T-helper 2 cell treated with Interferon-gamma antibody and Interleukin-4, amounts not matched to agents 5 μg/mL and 100 μg/mL, for 36 hours (primary cell): ENCODE measurements at places on chromosomes 6 and 20.
A peak's percentile ranks its signal among the peaks of the same experiment; 100 is the strongest.

DNA sequence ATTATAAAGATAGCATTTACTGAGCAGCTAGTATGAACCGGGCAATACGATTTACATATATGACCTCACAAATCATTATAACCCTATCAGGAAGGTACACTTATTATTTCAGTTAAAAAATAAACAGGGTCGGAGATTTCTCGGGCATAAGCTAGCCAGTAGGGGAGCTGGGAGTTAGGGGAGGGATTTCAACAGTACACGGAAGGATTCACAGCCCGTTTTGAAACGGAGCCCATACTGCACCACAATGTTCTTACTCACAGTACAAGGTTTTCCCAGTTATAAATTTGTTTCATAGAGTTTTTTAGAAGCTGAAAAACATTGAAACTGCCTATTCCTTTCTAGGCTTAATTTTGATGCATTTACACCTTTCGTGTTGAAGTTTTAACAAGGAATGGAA, 607.1 kb downstream of the HDGFL1 start:
- H3K4me3 ChIP-seq, result no peak overlapping the region
- H3K36me3 ChIP-seq, result no peaks in the 10 kb centered on the region
- no peaks in the 10 kb centered on the region for H3K4me1 ChIP-seq
- no peak for DNase-seq

DNA sequence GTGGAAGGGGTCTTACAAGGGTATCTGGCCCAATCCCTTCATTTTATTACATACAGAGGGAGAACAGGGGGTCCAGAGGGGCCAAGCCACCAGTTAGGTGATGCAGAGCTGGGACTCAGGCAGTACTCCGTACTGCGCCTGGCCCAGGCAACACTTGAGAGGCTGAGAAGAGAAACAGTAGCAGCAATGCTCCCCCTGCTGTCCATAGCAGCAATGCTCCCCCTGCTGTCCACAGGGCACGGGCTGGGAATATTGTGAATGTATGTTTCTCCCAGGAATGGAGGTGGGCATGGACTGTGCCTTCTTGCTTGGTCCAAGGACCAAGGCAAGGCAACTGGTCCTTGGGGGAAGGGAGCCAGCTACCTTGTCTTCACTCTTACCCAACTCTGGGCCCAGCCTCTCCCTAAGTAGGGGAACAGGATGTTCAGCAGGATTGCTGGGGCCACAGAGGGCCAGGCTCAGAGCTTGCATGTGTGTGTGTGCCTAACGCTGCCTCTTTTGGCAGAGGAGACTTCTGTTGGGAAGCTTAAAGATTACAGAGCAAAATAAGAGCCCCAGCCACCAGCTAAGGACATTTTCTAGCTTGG, 14.8 kb upstream of the FAM83C start:
- peaks cover 10% of the 10 kb centered on the region for H3K36me3 ChIP-seq
- H3K27ac ChIP-seq, result no peak overlapping the region
- DNase-seq, result no peak
- H3K27me3 ChIP-seq, result no peaks in the 10 kb centered on the region
- peaks cover 37% of the 10 kb centered on the region for H3K4me1 ChIP-seq

GRCh38 chr6:99241905-99242534, 107.5 kb downstream of the FAXC start:
- no peak for DNase-seq
- H3K36me3 ChIP-seq, result no peaks in the 10 kb centered on the region
- no peaks in the 10 kb centered on the region for H3K4me1 ChIP-seq
- no peaks in the 10 kb centered on the region for H3K27me3 ChIP-seq
- H3K4me3 ChIP-seq, result no peak overlapping the region
- H3K27ac ChIP-seq, result no peak overlapping the region

GRCh38 chr6:145241039-145241438, 494.3 kb downstream of the EPM2A start:
- H3K4me3 ChIP-seq, result no peak overlapping the region
- H3K4me1 ChIP-seq, result no peaks in the 10 kb centered on the region
- DNase-seq, result no peak
- no peaks in the 10 kb centered on the region for H3K36me3 ChIP-seq

GRCh38 chr6:108383981-108384380, 89.1 kb downstream of the AFG1L start:
- no peak overlapping the region for H3K4me3 ChIP-seq
- H3K36me3 ChIP-seq, result no peaks in the 10 kb centered on the region

DNA sequence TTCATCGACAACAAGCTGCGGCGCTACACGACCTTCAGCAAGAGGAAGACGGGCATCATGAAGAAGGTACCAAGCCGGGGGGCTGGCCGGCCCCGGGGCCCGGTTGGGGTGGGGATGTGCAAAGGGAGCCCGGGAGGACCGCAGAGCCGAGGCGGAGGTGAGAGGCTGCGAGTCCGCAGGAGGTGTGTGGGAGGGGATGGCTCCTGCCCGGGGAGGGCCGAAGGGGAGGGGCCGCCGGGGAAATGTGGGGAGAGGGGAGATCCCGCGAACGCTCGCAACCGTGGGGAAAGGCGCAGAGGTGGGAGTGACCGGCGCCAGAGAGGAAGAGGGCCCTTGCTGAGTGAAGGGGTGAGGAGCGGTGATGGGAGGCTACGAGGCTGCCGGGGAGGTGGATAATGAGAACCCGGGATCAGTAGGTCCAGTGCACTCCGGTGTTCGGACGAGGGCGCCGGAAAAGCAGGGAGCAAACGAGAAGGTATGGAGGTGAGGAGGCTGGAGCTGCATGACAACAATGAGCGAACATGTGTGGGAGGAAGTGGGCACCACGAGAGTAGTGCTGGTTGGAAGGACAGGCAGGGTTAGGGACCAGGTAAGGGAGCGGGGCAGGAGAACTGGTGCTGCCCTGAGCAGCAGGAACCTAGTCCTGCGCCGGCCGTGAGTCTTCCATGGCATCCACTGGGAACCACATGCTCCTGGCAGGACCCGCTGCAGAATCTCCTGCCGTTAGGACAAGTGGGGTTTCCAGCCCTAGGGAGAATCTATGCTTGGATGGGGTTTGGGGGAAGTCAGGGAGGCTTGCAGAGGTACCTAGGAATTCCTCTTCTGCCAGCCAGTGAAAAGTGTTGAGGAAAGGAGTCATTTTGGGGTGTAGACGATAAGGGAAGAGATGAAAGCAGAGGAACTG, 1.3 kb downstream of the SRF start:
- no peaks in the 10 kb centered on the region for H3K27me3 ChIP-seq
- peak; percentile 56 for DNase-seq
- H3K4me1 ChIP-seq, result peaks cover 38% of the 10 kb centered on the region
- H3K36me3 ChIP-seq, result peaks cover 28% of the 10 kb centered on the region
- peak overlapping the region; percentile 84 for H3K27ac ChIP-seq

DNA sequence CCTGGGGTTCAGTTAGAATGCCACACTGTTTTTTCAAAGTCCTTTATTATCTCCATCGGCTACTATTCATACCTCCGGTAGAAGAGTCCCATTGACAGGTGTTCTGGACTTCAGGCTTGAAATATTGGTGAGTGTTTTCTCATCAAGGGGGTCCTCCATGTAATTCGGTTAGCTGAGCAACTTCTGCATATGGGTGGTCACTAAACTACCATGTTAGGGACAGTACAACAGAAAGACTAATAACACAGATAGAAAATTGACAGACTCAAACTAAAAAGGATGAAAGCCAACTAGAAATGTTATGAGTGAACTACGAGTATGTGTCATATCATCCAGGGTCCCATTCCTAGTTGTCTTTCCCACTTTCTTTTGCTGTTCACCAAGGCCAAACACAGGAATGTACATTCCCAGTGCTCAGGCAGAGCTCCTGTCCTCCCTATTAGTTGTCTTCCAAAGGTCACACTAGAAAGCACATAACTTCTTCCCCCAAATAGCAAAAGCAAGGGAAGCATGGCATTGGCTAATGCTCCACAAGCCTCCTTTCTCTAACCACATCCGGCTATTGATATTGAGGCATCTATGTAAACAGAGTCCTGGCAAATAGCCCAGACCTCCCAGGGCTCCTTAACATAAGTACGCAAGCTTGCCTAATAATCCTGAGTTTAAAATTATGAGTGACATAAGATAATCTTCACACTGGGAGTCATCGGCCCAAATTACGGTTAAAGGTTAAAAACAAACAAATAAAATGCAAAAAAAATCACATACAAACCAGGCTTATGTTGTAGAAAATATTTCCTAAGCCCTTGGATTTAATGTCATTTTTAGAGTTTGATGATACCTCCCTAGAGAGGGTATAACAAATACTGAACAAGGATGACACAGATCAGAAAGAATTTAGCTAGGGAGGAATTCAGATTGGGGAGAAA, 13.2 kb downstream of the CCN2 start:
- no peaks in the 10 kb centered on the region for H3K36me3 ChIP-seq
- no peak overlapping the region for H3K27ac ChIP-seq
- H3K4me3 ChIP-seq, result no peak overlapping the region
- H3K27me3 ChIP-seq, result peaks cover 21% of the 10 kb centered on the region
- H3K4me1 ChIP-seq, result no peaks in the 10 kb centered on the region

DNA sequence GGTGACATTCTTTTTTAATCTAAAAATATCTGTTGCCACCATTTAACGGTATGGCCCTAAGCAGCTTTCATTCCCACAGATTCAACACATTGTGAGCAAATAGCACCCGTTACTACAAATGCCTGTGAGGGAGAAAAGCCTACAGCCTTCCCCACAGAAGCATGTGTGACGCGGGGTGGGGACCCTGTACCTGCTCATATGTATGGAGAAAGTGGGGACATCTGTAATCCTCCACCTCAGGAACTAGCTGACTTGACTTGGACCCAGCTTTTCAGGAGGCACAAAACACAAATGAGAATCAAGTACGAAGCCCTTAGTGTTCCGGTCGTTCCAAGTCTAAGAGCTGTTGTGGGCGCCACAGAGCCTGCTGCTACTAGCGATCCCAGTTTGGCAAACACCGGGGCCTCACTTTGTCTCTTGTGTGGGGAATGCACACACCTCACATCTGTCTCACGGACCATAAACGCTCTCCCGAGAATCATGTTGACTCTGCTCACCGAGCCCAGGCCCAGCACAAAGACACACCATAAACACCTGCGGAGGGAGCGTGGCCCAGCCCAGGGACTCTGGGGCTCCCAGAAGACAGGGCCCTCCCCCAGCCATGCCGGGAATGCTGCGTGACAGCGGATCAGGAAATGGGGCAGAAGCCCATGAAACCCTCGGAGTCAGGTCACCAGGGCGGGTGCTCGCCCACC, 21.6 kb downstream of the DLL1 start:
- peaks cover 59% of the 10 kb centered on the region for H3K27me3 ChIP-seq
- no peaks in the 10 kb centered on the region for H3K36me3 ChIP-seq
- H3K4me1 ChIP-seq, result peaks cover 12% of the 10 kb centered on the region
- no peak overlapping the region for H3K27ac ChIP-seq
- no peak overlapping the region for H3K4me3 ChIP-seq

- H3K27ac ChIP-seq, result no peak overlapping the region
- DNase-seq, result no peak
- H3K27me3 ChIP-seq, result no peaks in the 10 kb centered on the region
- no peak overlapping the region for H3K4me3 ChIP-seq
Measured at GRCh38 chr6:138431256-138432062, 27.4 kb downstream of the HEBP2 start.

GRCh38 chr20:46113113-46113470, 5.0 kb upstream of the CD40 start:
- peaks cover 49% of the 10 kb centered on the region for H3K27me3 ChIP-seq
- DNase-seq, result no peak
- H3K4me1 ChIP-seq, result peaks cover 9% of the 10 kb centered on the region
- no peak overlapping the region for H3K4me3 ChIP-seq
- no peak overlapping the region for H3K27ac ChIP-seq

DNA sequence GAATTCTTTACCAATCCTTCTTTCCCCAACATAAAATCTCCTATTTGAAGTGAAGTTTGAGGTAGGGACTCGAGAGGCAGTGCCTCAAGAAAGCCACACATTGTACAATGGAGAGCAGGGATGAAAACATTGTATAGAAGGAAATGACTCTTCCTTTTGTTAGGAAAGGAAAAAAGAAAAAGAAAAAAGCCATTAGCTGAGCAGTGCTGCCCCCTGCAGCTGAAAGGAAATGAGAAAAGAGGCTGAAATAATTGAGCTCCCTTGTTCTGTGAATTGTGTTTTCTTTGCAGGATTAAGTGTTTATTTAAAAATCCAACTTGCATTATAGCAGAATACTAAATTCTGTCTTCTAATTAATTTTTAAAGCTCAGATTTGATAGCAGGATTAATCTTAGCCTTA, 162.9 kb upstream of the SASH1 start:
- no peak for DNase-seq
- no peaks in the 10 kb centered on the region for H3K4me1 ChIP-seq
- H3K4me3 ChIP-seq, result no peak overlapping the region
- H3K36me3 ChIP-seq, result no peaks in the 10 kb centered on the region
- peaks cover 11% of the 10 kb centered on the region for H3K27me3 ChIP-seq
- H3K27ac ChIP-seq, result no peak overlapping the region

DNA sequence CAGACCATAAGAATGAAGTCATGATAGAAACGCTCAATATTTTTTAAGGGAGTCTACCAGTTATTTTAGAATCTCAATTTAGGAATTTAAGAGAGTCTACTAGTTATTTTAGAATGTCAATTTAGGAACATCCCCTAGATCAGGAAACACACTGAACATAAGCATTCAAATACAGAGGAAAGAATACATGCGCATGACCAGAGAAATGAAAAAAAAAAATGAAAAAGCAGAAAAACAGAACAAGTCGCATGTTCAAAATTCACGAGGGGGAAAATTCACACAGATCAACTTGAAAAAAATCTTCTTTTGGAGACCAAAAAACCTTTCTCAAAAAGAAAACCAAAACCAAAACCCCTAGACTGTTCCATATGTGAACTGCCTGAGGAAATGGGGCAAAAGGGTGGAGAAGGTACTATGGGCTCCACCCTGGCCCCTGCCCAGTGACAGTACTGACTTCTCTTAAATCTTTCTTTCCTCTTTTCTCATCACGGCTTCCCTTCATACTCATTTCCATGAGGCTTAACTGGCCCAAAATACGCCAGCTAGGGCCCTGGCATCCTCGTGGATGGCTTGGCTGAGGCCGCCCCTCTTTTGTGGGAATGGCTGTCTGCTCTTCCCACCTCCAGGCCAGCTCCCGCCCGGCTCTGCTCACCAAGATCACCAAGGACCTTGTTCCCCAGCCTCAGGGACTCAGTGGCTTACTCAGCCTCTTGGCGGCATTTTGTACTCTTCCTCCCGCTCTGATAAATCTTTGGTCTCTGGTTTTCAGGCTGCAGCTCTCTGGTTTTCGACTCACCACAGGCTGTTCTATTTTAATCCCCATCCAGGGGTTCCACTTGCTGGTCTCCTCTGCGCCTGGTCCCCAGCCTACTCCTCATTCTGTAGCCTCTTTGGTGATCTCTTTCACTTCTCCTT, 11.2 kb downstream of the ZBTB2 start:
- DNase-seq, result no peak
- H3K27me3 ChIP-seq, result no peaks in the 10 kb centered on the region
- H3K27ac ChIP-seq, result peak overlapping the region; percentile 96
- H3K4me1 ChIP-seq, result peaks cover 63% of the 10 kb centered on the region
- peaks cover 26% of the 10 kb centered on the region for H3K36me3 ChIP-seq

- no peak for DNase-seq
- peaks cover 17% of the 10 kb centered on the region for H3K27me3 ChIP-seq
- H3K27ac ChIP-seq, result no peak overlapping the region
Measured at GRCh38 chr20:37425103-37425625, 79.2 kb downstream of the SRC start.

GRCh38 chr6:158285656-158286021, 26.6 kb upstream of the TULP4 start:
- peaks cover 6% of the 10 kb centered on the region for H3K36me3 ChIP-seq
- H3K27me3 ChIP-seq, result no peaks in the 10 kb centered on the region
- H3K4me3 ChIP-seq, result no peak overlapping the region
- DNase-seq, result no peak
- no peak overlapping the region for H3K27ac ChIP-seq

GRCh38 chr6:63353286-63353630, 33.5 kb upstream of the LGSN start:
- peaks cover 14% of the 10 kb centered on the region for H3K4me1 ChIP-seq
- no peak for DNase-seq
- H3K27me3 ChIP-seq, result peaks cover 7% of the 10 kb centered on the region
